ENCODE measurements at places on chromosomes 16 and 17.
A peak's percentile ranks its signal among the peaks of the same experiment; 100 is the strongest.

DNA sequence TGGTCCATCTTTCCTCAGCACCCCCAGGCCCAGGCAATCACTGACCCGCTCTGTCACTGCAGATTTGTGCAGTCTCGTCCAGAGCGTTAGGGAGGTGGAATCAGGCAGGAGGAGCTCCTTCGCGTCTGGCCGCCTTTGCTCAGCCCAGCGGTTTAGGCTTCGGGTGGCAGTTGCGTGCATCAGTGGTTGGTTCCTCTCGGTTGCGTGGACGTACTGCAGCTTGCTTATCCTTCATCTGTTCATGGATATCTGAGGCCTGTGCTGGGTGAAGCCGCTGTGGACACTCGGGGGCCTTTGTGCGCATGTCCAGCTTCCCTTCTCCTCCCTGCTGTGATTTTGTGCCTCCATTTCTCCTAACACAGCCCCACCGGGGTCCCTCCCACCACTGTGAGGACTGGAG, 4.7 kb upstream of the P2RX1 start:
- DNase-seq: no peak
- H3K36me3 ChIP-seq: no peaks in the 10 kb centered on the region
- no peaks in the 10 kb centered on the region for H3K4me1 ChIP-seq

- H3K4me3 ChIP-seq: no peak overlapping the region
- DNase-seq: peak; percentile 95
- peaks cover 11% of the 10 kb centered on the region for H3K27me3 ChIP-seq
- H3K4me1 ChIP-seq: peaks cover 30% of the 10 kb centered on the region
Observed at GRCh38 chr17:17511881-17512858, 16.0 kb upstream of the RASD1 start.

DNA sequence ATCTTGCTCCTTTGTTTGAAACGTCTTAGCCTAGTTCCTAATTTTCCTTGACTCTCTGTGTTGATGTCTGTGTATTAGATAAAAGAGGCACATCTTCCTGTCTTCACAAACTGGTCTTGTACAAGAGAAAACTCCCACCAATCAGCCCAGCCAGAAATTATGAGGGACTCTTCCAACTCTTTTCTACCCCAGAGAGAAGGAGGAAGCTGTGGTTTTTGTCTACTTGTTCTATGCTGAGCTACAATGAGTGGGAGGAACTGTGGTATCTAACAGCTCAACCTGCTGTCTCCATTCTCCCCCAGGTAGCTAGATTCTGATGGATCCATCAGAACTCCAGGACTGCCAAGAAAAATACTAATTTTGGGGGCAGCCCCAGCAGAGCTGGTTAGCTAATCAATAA, 392.5 kb downstream of the HS3ST3B1 start:
- no peaks in the 10 kb centered on the region for H3K36me3 ChIP-seq
- H3K4me1 ChIP-seq: no peaks in the 10 kb centered on the region
- H3K27me3 ChIP-seq: peaks cover 7% of the 10 kb centered on the region
- no peak for DNase-seq

- no peak overlapping the region for H3K27ac ChIP-seq
- peaks cover under 1% of the 10 kb centered on the region for H3K36me3 ChIP-seq
- H3K4me3 ChIP-seq: no peak overlapping the region
- no peak for DNase-seq
Observed at GRCh38 chr17:76657505-76658241, 14.1 kb upstream of the ST6GALNAC1 start.

DNA sequence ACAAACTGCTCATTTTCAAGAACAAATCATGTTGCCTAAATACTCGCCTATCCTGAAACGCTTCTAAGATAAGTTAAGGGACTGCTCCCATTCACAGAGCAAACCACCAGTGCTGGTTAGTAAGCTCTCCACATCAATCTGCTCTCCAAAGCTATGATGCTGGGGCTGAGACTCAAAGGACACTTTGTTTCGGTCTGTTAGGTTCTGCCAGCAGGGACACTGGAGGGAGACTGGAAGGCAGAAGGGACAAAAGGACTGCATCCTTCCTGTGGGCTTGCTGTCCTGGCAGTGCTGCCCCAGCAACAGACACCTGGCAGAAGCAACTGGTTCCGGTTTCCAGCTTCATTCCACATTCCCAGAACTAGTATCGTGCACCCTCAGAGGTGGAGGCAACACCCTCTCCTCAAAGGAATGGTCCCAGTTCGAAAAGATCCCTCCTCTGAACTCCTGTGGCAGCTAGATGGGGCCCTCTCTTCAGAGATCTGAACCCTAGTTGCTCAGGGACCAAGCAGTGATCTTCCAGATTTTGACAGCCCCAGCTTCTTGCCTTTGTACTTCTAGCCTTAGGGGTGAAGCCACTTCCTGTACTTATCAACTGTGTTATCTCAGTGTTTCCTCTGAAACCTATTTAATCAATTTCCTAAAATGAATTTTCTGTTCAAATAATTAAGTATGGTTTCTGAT, 73.4 kb upstream of the GSG1L start:
- H3K27ac ChIP-seq: peak overlapping the region; percentile 36
- peaks cover 13% of the 10 kb centered on the region for H3K4me1 ChIP-seq
- no peak overlapping the region for H3K4me3 ChIP-seq
- peaks cover 2% of the 10 kb centered on the region for H3K27me3 ChIP-seq
- no peak for DNase-seq
- H3K36me3 ChIP-seq: peaks cover 42% of the 10 kb centered on the region

DNA sequence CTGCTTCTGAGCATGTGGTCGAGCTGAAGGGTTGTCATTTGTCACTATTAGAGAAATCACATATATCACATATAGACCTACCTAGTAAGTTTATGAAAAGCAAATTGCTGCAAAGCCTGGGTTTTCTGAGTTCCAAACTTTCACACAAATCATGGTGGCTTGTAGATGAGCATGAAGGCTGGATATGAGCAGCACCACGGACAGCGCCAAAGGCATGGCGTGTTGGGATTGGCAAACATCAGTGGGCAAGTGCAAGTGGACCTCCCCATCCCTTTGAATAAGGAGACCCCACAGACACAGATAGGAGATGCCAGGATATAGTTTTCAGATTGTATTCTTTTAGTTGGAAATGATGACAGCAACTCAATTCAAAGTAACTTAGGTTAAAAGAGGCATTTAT, 77.6 kb upstream of the CACNG3 start:
- no peaks in the 10 kb centered on the region for H3K36me3 ChIP-seq
- no peaks in the 10 kb centered on the region for H3K4me1 ChIP-seq
- no peak for DNase-seq
- H3K27ac ChIP-seq: no peak overlapping the region
- H3K27me3 ChIP-seq: no peaks in the 10 kb centered on the region

- peaks cover 2% of the 10 kb centered on the region for H3K27me3 ChIP-seq
- DNase-seq: no peak
- no peak overlapping the region for H3K27ac ChIP-seq
Observed at GRCh38 chr17:82105417-82105881, 7.4 kb upstream of the FASN start.

- peaks cover 33% of the 10 kb centered on the region for H3K36me3 ChIP-seq
- no peak overlapping the region for H3K4me3 ChIP-seq
- no peak for DNase-seq
- H3K27ac ChIP-seq: peak overlapping the region; percentile 37
- H3K4me1 ChIP-seq: peaks cover 52% of the 10 kb centered on the region
- peaks cover 6% of the 10 kb centered on the region for H3K27me3 ChIP-seq
Observed at GRCh38 chr16:69620573-69620972, 54.8 kb downstream of the NFAT5 start.

DNA sequence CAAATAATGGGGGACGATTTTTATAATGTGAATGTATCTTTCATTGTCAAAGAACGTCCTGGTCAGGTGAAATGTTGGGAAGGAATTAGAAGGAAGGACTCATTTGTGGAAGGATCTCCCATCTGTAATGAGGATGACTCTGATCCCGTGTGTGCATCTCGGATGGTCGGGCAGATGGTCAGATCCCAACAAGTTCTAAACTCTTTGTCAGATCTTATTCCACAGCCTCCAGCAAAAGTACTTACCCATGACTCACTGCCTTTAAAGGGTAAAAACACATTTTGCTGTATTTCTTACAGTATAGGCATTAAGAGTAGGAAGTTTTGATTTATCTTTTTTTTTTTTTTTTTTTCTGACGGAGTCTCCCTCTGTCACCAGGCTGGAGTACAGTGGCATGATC, 539 bp upstream of the KRTAP4-8 start:
- H3K27me3 ChIP-seq: no peaks in the 10 kb centered on the region
- H3K4me3 ChIP-seq: peak overlapping the region; percentile 16
- peak overlapping the region; percentile 87 for H3K27ac ChIP-seq
- H3K36me3 ChIP-seq: no peaks in the 10 kb centered on the region

DNA sequence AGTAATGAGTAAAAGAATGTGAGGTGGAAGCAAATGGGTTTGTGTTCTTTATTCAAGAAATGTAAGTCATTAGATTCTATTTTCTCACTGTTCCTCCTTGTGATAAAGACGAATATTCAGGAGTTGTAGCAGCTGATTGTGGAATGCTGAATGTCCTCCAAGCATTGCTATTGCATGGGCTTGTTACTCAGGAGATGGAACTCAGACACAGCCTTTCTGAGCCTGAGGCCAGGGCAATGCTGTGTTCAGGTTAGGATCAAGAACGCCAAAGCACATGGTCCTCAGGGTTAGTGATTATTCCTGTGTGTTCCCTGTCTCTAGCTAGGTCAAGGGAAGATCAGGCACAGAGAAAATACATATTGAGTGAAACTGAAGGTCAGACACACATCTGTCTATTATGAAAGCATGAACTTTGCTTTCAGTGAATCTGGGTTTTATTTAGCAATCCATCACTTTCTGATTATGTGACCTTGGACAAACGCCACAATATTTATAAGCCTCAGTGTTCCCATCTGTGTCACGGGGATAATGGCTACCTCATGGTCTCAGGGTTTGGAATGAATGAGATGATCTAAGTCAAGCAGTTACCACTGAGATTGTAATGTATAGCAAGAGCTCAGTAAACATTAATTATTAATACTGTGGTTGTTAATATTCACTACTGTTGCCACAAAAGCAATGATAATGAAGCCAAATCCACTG, 426.8 kb upstream of the DYNLRB2 start:
- no peak overlapping the region for H3K4me3 ChIP-seq
- no peaks in the 10 kb centered on the region for H3K36me3 ChIP-seq
- H3K27me3 ChIP-seq: peaks cover 11% of the 10 kb centered on the region

DNA sequence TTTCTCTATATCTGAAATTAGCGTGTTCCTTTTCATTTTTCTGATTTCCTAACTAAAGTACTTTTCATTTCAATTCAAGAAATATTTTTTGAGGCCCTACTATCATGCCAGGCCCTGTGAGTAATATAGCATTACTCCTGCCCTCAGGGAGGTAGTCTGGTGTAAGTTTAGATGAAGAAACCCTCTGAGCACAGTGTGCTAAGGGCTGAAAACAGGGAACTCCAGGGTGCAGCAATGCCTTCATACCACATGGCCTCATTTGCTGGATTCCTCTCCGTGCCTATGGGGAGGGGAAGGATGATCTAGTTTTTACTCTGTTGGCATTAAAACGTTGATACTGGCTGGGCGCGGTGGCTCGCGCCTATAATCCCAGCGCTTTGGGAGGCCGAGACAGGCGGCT, 4.7 kb downstream of the COQ9 start:
- no peaks in the 10 kb centered on the region for H3K27me3 ChIP-seq
- DNase-seq: no peak
- H3K4me1 ChIP-seq: peaks cover 12% of the 10 kb centered on the region
- peaks cover 14% of the 10 kb centered on the region for H3K36me3 ChIP-seq

DNA sequence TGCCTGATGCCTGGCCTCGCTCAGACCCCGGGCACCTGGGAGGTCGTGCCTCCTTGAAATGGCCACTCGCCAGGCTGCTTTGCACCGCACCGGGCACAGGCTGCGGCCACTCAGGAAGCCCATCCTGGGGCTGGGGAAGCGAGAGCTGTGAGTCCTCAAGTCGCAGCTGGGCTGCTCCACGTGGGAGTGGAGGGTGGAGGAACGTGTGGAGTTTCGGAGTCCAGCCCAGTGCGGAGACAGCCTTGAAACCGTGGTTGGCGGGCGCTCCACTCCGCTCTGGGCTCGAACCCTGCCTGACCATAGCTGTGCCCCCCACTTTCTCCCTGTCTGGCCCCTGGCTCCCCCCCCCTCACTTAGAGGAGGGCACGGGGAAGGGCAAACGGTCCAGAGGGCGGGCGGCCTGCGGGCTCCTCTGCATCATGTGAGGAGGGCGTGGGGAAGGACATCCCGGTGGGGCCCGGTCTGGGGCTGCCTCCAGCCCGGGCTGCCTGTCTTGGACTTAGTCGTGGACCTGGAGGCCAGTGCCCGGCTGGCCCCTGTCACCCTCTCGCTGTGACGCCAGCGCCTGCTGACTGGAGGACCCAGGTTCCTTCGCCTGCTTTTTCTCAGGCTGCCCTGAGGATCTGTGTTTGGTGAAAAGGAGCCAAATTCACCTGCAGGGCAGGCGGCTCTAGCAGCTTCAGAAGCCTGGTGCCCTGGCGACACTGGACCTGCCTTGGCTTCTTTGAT, 2.5 kb downstream of the UBE2I start:
- peaks cover 23% of the 10 kb centered on the region for H3K36me3 ChIP-seq
- H3K27ac ChIP-seq: no peak overlapping the region
- peaks cover 4% of the 10 kb centered on the region for H3K27me3 ChIP-seq
- no peak for DNase-seq
- H3K4me1 ChIP-seq: peaks cover 14% of the 10 kb centered on the region
- H3K4me3 ChIP-seq: peak overlapping the region; percentile 97

- no peaks in the 10 kb centered on the region for H3K4me1 ChIP-seq
- no peak for DNase-seq
- H3K27ac ChIP-seq: no peak overlapping the region
Observed at GRCh38 chr17:58377093-58377601, 25.1 kb upstream of the SUPT4H1 start.

DNA sequence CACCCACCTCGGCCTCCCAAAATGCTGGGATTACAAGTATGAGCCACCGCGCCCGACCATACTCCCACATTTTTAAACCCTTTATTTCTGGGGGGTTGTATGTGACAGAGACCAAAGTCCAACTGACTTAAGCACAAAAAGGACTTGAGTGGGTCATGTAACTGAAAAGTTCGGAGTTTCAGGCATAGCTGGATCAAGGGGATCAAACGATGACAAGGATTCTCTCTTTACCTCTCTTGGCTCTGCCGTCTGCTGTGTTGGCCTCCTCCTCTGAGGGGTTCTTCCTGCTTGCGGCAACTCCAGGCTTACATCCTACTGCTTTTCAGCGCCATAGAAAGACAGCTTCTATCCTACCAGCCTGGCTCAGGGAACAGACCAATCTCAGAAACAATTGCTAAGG, 9.2 kb upstream of the SBK1 start:
- no peak overlapping the region for H3K4me3 ChIP-seq
- DNase-seq: no peak
- H3K36me3 ChIP-seq: no peaks in the 10 kb centered on the region
- H3K4me1 ChIP-seq: no peaks in the 10 kb centered on the region
- peaks cover 42% of the 10 kb centered on the region for H3K27me3 ChIP-seq

Data from HFFc6 (cell line).